ENCODE measurements at places on chromosomes 7 and 10.

DNA sequence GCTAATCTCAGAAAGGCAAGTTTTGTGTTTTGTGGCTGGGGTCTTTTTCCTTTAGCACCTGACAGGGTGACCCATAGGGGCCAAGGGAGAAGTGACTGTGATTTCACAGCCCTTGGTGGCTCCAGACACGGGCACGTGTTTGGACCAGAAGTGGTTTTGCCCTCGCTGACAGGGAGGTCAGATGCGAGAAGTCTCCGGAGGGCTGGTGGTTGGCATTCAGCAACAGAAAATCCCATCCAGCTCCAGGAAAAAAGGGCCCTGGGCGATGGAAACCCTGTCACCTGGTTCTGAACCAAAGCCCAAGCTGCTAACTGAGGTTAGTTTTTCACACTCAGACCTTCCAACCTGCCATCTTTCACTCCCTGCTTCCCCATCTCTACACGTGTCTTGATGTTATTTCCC is 272.9 kb downstream of the TRIL start:
- DNase-seq: no peak

DNA sequence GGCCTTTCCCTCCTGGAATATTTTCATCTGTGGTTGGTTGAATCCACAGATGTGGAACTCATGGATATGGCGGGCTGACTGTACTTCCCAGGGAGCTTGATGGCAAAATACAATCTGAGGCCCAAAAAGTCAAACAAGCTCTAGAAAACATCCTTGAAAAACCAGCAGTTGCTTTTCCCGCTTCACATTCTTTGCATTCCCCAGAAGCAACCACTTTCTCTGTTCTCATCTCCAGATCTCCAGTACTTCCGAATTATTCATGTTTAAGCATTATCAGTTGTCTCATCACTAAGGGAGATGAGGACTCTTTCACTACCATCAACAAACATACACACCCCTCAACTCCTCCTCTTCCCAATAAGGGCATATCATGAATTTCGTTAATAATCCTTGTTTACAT is 55.3 kb downstream of the KIF5B start:
- DNase-seq: no peak

GRCh38 chr7:132919771-132920170 is 162.1 kb downstream of the CHCHD3 start:
- DNase-seq: no peak

GRCh38 chr7:29900745-29901144 is 88.9 kb downstream of the SCRN1 start:
- no peak for DNase-seq

- DNase-seq: no peak
Observed at GRCh38 chr7:66238773-66239466, 33.8 kb downstream of the TPST1 start.

DNA sequence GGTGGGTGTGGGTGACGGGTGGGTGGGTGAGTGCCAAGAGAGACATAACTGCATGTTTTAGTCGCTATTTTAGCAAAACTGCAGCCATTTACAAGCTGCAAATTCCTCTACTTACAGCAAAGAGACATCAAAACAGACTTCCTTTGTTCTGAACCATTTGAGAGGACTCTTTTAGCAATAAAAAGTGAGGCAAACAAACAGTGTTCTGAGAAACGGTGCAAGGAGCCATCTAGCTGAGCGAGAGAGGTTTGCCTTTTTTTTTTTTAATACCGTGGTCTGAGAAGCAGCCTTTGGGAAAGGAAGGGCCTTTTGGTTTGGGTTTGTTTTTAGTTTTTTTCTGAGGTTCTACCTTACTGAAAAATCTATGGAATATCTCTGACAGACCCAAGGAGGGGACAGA is 62.9 kb downstream of the SCRN1 start:
- DNase-seq: no peak

DNA sequence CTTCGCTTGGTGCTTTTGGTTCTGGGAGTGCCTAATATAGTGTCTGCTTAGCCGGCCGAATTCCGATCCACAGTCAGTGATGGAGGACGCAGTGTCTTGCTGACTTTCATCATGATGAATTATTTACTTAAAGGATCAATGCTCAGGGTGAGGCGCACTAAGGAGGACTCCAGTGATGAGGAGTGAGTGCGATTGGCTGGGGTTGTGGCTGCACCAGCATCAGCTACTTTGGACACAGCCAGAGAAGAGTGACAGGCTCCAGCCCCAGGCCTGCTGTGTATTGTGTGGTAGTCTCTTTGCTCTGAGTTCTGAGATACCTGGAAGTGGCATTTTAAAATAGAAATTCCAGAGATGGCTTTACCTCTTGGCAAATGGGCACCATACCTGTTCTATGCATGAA is 73.3 kb upstream of the ANLN start:
- no peak for DNase-seq

DNA sequence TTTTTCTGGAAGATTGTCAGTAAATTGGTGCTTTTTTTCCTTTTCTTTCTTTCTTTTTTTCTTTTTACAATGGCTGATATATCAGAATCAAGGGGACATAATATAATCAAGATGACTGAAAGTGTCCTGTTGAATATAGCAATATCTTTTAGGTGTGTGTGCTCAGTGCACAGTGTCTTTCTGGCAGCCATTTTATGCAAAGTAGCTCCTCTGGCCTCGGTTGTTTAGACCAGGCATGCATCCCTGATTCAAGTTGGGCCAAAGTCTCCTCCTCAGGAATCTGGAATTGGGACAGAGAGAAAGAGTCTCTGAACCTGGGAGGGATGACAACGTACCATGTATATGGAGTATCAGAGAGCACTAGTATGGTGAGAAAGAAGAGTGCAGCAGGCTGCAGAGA is 49.0 kb upstream of the MTPN start:
- no peak for DNase-seq

GRCh38 chr7:1810521-1810920 is 140.4 kb downstream of the ELFN1 start:
- DNase-seq: no peak

DNA sequence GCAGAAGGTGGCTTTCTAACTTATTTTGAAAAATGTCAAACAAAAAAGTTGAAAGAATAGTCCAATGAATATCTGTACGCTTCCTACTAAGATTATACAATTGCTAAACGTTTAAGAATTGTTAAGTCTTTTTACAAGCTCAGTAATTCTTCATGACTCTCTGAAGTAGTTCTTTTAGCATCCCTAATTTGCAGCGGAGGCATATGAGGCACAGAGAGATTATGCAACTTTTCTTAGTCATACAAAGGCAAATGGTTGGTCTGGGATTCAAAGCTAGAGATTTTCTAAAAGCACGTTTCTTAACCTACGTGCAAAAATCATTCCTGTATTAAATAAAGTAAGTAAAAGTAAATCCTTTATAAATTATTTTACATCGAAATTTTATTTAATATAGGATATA is 254.2 kb downstream of the MAGI2 start:
- DNase-seq: no peak

DNA sequence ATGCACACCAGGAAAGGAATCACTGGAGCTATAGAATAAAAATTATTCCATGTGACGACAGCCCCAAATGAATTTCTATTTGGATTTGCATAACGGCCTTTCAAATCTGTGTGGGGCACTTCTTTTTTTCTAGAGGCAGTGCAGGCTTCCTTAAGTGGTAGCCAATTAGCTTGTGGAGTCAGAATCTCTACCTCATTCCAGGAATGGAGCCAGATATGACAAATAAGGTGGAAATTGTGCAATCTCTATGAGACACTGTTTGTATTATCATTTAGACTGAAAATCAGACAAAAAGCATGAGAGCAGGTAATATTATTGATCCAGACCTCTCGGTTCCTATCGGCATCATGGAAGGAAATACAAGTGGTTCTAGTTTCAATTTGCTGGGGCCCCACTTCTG is 78.7 kb downstream of the BEND7 start:
- DNase-seq: no peak

- DNase-seq: no peak
Observed at GRCh38 chr7:83941300-83941699, 253.3 kb downstream of the SEMA3A start.

DNA sequence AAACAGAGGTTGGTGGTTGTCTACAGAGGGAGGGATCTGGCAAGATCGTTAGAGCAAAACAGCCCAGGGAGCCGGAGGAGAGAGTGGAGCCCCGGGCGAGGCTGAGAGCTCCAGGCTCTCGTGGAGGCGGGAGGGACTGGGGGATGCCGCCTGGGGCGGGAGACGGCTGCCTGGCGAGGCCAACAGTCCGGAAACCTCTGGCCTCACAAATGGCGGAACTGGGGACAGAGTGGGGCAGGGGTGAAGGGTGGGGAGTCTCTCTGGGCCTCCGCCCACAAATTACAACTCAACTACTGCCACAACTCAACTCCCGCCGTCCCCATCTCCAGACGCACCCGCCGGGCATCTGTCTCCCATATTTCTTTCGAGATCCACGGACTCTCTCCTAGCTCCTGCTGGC is 47.7 kb downstream of the CLEC2L start:
- DNase-seq: no peak

DNA sequence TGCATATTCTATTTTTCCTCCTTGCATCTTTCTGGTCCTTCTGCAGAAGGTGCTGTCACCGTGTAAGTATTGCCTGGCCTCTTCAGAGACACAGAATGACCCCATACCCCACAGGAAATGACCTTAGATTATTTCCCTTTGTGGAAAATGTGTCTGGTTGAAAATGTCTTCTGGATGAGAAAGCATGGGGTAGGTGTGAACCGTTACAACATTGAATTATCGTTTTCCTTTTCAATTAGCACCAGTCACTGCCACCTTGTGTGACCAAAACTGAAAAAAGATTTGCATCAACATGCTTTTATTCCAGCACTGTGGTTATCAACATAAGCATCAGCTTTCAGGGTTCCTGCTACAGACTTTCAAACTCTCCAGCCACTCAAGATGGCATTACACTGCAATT is 58.0 kb upstream of the CELF2 start:
- DNase-seq: no peak

- no peak for DNase-seq
Observed at GRCh38 chr7:2873686-2874551, 29.8 kb upstream of the GNA12 start.

- peak; percentile 42 for DNase-seq
Observed at GRCh38 chr10:4656576-4657194, 169.3 kb upstream of the AKR1E2 start.

DNA sequence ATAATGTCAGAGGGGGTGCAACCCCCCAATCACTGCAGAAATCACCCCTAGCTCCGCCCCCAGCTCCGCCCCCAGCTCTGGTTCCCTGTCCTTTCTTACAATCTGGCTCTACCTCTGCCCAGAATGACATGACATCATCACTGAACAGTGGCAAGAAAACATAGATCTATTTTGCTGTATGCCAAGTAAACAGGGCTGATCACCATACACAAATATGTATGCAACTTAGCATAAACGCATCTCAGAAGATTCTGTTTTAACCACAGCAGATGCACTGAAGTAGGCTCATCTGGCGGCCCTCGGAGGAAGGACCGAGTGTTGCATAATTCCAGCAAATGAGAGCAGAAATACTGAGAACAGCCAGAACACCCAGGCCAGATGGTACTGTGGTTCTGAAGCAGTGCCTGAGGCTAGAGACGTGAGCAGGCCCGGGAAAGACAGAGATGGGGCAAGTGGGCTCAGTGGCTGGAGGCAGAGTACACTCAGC is 293.3 kb upstream of the KLF14 start:
- DNase-seq: peak; percentile 58

GRCh38 chr10:43944381-43945093 is 295.9 kb upstream of the ZNF32 start:
- no peak for DNase-seq

GRCh38 chr10:90222372-90222771 is 521.0 kb downstream of the KIF20B start:
- no peak for DNase-seq

GRCh38 chr10:59934701-59935100 is 28.3 kb upstream of the CCDC6 start:
- no peak for DNase-seq

- no peak for DNase-seq
Observed at GRCh38 chr7:117274951-117275350, 47.9 kb downstream of the WNT2 start.

GRCh38 chr7:133313575-133313974 is 60.7 kb downstream of the EXOC4 start:
- DNase-seq: no peak

DNA sequence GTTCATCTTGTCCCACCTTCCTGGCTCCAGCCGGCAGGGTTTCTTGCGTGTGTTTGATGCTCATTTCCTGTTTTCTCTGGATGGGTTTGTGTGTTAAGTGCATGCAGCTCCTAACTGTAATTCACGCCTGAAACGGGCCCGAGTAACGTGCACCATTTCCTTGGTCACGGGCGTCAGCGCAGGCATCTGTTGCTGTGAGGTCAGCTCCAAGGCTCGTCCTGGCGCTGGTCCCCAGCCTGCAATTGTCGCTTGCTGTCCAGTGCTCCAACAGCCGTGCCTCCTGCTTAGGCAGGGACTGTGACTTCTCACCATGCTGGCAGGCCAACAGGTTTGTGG is 201.1 kb downstream of the GLRX3 start:
- DNase-seq: no peak

DNA sequence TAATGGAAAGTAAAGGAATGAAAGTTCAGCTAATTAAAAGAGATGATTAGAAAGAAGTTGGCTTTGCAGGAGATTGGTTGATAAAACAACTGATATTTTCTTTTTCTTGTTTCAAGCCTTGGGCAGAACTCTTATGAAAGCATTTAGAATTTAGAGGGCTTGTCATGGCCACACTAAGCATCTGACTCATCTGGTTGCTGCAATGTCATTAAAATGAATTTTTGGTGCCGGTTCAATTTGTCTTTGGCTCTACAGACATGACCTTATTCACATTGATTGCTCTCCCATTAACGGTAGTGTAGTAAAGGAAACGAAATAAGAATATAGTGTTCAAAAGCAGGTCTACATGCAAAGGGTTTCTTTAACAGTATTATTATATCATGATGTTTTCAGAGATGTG is 1012.4 kb upstream of the C7orf33 start:
- DNase-seq: no peak

DNA sequence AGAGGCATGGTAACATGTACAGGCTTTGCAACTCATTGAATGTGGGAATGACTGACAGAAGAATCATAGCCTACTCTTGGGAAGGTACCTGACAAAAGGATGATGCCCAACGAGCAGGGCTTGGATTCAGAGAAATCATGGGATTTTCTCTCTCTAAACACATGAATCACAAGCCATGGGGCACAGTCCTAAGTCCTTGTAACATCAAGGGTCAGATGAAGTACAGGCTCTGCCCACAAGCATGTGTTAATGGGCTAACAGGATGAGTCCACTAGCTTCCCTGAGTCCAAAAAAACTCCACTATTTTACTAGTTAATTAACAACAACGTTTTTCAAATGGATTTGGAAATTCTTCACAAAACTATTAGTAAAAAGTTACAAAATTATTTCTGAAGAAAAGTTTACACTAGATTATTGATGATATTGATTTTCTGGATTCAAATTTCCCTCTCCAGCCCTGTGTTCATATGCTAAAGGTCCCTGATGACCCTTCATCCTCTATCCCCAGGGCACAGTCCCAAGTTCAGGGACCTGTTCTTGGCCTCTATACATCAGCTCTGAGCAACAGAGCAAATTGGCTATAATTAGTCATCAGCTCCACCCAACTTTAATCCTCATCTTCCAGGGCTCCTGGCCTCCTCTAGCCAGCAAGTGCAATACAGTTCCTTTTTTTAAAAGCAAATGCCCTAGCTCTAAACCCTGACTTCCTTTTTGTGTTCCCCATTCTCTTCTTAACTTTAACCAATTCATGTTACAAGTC is 99.8 kb downstream of the GSAP start:
- DNase-seq: no peak

GRCh38 chr7:46484906-46485305 is 563.8 kb upstream of the IGFBP3 start:
- DNase-seq: no peak
